Glutamatergic neuron (in vitro differentiated cells): ENCODE measurements at places on chromosomes 7 and 10.

GRCh38 chr10:37732685-37733084 lies 124.7 kb downstream of the ZNF248 start:
- DNase-seq, result no peak
- H3K4me1 ChIP-seq, result no peaks in the 10 kb centered on the region
- H3K27me3 ChIP-seq, result peaks cover 8% of the 10 kb centered on the region
- no peak overlapping the region for H3K27ac ChIP-seq
- H3K4me3 ChIP-seq, result no peak overlapping the region

- no peaks in the 10 kb centered on the region for H3K36me3 ChIP-seq
- H3K4me1 ChIP-seq, result no peaks in the 10 kb centered on the region
- no peak overlapping the region for H3K4me3 ChIP-seq
- no peak overlapping the region for H3K27ac ChIP-seq
- DNase-seq, result no peak
- H3K27me3 ChIP-seq, result no peaks in the 10 kb centered on the region
Measured at GRCh38 chr10:23643111-23643780, 204.4 kb downstream of the OTUD1 start.

- H3K4me1 ChIP-seq, result peaks cover 13% of the 10 kb centered on the region
- peaks cover 6% of the 10 kb centered on the region for H3K36me3 ChIP-seq
- peaks cover 13% of the 10 kb centered on the region for H3K27me3 ChIP-seq
- H3K27ac ChIP-seq, result no peak overlapping the region
Measured at GRCh38 chr10:122293156-122293960, 22.3 kb downstream of the BTBD16 start.

- no peaks in the 10 kb centered on the region for H3K36me3 ChIP-seq
- DNase-seq, result no peak
- no peak overlapping the region for H3K27ac ChIP-seq
- H3K4me3 ChIP-seq, result no peak overlapping the region
- no peaks in the 10 kb centered on the region for H3K4me1 ChIP-seq
- H3K27me3 ChIP-seq, result no peaks in the 10 kb centered on the region
Measured at GRCh38 chr7:72058579-72058978, 353.6 kb downstream of the CALN1 start.

GRCh38 chr10:104146882-104147281 lies 24.9 kb downstream of the SFR1 start:
- H3K4me1 ChIP-seq, result no peaks in the 10 kb centered on the region
- no peak overlapping the region for H3K27ac ChIP-seq
- H3K27me3 ChIP-seq, result peaks cover 1% of the 10 kb centered on the region
- DNase-seq, result no peak
- H3K36me3 ChIP-seq, result peaks cover 7% of the 10 kb centered on the region

GRCh38 chr7:98643236-98643985 lies 26.3 kb downstream of the NPTX2 start:
- peaks cover 8% of the 10 kb centered on the region for H3K4me1 ChIP-seq
- H3K4me3 ChIP-seq, result no peak overlapping the region
- peaks cover 6% of the 10 kb centered on the region for H3K36me3 ChIP-seq
- DNase-seq, result no peak
- peaks cover 5% of the 10 kb centered on the region for H3K27me3 ChIP-seq
- H3K27ac ChIP-seq, result no peak overlapping the region

DNA sequence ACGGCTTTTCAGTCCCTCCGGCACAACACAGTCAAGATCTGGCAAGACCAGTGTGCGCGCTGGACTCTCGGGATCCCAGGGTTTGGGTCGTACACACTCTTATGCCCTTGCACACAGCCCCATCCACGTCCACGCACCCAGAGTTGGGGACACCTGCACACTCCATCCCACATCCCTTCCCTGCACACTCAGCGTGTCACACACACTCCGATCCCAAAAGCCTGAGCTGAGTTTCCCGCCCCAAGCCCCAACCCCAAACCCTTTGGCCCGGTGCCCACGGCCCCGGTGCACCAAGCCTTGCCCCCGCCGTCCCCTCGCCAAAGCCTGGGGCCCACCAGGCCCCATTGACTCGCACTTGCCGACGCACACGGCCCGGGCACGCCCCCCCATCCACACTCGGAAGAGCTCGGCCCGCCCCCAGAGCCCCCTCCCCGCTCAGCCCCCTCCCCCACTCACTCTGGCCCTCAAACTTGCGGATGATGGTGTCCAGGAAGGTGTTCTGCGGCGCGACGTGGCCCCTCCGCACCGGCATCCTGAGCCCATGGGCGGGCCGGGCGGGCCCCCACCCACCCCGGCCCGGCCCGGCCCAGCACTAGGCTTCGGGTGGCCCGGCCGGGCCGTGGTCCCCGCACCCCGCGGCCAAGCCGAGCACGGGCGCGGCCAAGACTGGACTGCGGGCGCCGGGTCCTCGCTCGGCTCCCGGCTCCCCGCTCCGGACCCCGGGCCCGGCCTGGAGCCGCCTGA lies 567 bp downstream of the KCNH2 start:
- peak overlapping the region; percentile 94 for H3K4me3 ChIP-seq
- H3K27ac ChIP-seq, result peak overlapping the region; percentile 93
- H3K27me3 ChIP-seq, result peaks cover 23% of the 10 kb centered on the region
- no peak for DNase-seq

DNA sequence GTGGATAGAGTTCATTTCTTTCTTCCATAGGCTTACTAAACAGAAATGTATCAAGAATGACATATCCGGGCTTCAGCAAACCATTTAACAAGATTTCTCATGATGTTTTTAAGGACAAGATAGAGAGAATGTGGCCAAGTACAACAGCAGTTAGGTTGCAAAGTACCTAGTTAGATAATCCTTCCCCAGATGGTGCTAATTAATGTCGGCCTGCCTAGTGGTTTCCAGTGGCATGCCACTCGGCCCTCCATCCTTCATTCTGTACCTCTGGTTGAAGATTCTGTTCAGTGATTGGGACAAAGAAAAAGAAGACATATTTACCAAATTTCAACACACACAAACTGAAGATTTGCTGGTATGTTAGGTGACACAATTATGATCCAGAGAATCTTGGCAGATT lies 212.1 kb downstream of the MACC1 start:
- no peak overlapping the region for H3K27ac ChIP-seq
- H3K27me3 ChIP-seq, result peaks cover 2% of the 10 kb centered on the region
- no peak overlapping the region for H3K4me3 ChIP-seq
- no peak for DNase-seq
- H3K36me3 ChIP-seq, result no peaks in the 10 kb centered on the region

GRCh38 chr10:131346456-131346855 lies 34.9 kb upstream of the TCERG1L start:
- no peak for DNase-seq
- no peak overlapping the region for H3K27ac ChIP-seq
- no peak overlapping the region for H3K4me3 ChIP-seq
- peaks cover 10% of the 10 kb centered on the region for H3K27me3 ChIP-seq
- H3K4me1 ChIP-seq, result no peaks in the 10 kb centered on the region

DNA sequence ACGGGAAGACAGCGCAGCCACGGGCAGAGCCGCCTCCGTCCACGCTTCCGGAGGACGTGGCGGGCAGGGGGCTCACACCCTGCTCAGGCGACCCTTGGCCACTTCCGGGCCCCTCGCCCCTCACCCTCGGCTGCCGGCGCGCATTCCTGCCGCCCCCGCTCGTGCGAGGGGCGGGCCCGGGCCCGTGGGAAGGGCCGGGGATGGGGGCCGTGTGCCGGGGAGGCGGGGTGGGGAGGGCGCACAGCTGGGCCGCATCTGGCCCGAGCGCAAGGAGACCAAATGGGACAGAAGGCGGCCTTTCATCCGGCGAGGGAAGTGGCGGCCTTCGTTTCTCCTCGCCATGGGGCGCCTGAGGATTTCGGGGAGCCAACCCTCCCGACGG lies 846 bp upstream of the LFNG start:
- H3K36me3 ChIP-seq, result no peaks in the 10 kb centered on the region
- H3K4me3 ChIP-seq, result peak overlapping the region; percentile 74
- peak overlapping the region; percentile 92 for H3K27ac ChIP-seq
- peaks cover 15% of the 10 kb centered on the region for H3K27me3 ChIP-seq

DNA sequence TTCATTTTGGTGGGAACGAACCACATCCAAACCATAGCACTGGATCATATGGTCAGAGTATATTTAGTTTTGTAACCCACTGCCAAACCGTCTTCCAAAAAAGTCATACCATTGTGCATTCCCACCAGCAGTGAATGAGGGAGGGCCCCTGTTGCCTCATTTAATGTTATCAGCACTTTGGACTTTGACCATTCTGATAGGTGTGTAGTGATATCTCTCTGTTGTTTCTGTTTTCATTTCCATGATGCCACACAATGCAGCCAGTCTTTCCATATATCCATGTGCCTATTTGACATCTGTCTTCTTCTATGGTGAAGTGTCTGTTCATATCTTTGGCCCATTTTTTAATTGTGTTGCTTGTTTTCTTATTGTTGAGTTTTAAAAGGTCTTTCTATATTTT lies 105.0 kb upstream of the PPP2R2D start:
- no peaks in the 10 kb centered on the region for H3K27me3 ChIP-seq
- H3K36me3 ChIP-seq, result peaks cover 12% of the 10 kb centered on the region
- H3K4me1 ChIP-seq, result no peaks in the 10 kb centered on the region
- H3K4me3 ChIP-seq, result no peak overlapping the region
- H3K27ac ChIP-seq, result no peak overlapping the region
- no peak for DNase-seq

DNA sequence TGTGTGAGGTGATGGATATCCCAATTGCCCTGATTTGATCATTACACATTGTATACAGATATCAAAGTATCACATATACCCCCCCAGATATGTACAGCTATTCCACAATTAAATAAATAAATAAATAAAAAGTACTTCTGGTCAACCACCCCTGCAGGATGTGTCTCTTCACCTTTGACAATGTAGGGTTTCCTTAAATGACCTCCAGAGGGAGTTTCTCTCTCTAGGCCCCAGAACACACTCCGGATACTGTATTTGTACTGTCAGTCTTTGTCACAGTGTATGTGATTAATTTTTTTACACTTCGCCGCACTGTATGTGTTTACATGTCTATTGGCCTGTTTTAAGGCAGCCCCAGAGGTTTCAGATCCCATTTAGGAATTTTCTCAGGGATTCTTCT lies 123.6 kb downstream of the ADCYAP1R1 start:
- no peaks in the 10 kb centered on the region for H3K4me1 ChIP-seq
- H3K27ac ChIP-seq, result no peak overlapping the region
- no peak for DNase-seq
- H3K27me3 ChIP-seq, result peaks cover 2% of the 10 kb centered on the region
- H3K36me3 ChIP-seq, result no peaks in the 10 kb centered on the region

DNA sequence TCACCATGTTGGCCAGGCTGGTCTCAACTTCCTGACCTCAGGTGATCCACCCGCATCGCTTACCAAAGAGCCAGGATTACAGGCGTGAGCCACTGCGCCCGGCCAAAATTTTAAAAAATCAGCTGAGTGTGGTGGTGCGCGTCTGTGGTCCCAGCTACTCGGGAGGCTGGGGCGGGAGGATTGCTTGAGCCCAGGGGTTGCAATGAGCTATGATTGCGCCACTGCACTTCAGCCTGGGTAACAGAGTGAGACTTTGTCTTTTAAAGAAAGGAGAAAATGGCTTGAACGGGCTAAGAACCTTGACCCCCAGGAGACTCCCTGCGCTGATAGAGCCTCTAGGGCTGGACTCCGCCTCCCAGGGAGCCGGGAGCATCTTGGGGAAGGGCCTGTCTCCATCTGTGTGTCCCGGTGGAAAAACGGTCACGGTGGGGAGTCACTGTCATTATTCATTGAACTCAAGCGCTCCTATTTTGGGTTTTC lies 760 bp upstream of the KCTD7 start:
- H3K27me3 ChIP-seq, result peaks cover 8% of the 10 kb centered on the region
- no peak for DNase-seq
- peak overlapping the region; percentile 92 for H3K4me3 ChIP-seq
- H3K4me1 ChIP-seq, result peaks cover 16% of the 10 kb centered on the region

DNA sequence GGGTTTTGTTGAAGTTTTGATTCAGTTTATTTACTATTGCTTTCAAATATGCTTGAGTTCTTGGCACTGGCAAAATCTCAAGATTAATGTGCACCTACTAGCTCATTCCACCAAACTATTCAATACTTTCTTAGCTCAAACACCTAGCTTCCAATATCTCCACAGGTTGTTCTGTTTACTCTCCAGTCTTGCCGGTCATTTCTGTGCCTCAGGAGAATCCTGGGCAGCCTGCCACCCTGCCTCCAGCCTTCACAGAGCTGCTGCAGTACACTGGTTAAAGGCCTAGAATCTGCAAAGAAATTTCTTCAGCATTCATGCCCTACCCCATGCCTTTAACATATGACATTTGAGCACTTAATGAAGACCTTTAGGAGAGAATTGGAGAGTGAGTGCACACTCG lies 4.0 kb upstream of the TMEM106B start:
- H3K4me1 ChIP-seq, result peaks cover 1% of the 10 kb centered on the region
- no peak overlapping the region for H3K27ac ChIP-seq
- H3K27me3 ChIP-seq, result peaks cover 2% of the 10 kb centered on the region

GRCh38 chr10:21432266-21432665 lies 93.2 kb downstream of the SKIDA1 start:
- peaks cover 2% of the 10 kb centered on the region for H3K36me3 ChIP-seq
- no peak for DNase-seq
- H3K4me3 ChIP-seq, result no peak overlapping the region
- no peak overlapping the region for H3K27ac ChIP-seq

DNA sequence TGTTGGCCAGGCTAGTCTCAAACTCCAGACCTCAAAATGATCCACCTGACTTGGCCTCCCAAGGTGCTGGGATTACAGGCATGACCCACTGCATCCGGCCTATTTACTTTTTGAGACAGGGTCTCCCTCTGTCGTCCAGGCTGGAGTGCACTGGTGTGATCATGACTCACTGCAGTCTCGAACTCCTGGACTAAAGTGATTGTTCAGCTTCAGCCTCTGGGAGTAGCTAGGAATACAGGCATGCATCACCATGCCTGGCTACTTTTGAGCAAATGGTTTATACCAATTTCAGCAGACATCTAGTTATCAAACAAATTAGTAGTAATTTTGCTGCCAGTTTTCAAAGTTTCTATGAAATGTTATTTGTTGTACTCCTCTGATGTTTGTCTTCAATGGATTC lies 2.2 kb upstream of the WAC start:
- H3K4me3 ChIP-seq, result peak overlapping the region; percentile 58
- H3K4me1 ChIP-seq, result peaks cover 10% of the 10 kb centered on the region
- DNase-seq, result no peak
- H3K27ac ChIP-seq, result no peak overlapping the region
- H3K27me3 ChIP-seq, result peaks cover 13% of the 10 kb centered on the region

DNA sequence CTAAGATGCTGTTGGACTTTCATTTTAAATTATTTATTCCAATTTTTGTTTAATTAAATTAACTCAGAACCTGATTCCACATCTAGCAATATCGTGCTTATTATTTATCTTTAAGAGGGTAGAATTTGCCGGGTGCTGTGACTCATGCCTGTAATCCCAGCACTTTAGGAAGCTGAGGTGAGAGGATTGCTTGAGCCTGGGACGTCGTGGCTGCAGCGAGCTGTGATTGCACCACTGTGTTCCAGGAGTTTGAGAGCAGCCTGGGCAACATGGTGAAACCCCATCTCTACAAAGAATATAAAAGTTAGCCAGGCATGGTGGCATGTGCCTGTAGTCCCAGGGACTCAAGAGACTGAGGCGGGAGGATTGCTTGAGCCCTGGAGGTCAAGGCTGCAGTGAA lies 47.8 kb downstream of the ZFAND4 start:
- no peaks in the 10 kb centered on the region for H3K4me1 ChIP-seq
- H3K27ac ChIP-seq, result no peak overlapping the region
- no peak overlapping the region for H3K4me3 ChIP-seq

- H3K27me3 ChIP-seq, result peaks cover 3% of the 10 kb centered on the region
- H3K4me3 ChIP-seq, result peak overlapping the region; percentile 55
- H3K4me1 ChIP-seq, result peaks cover 55% of the 10 kb centered on the region
- H3K36me3 ChIP-seq, result no peaks in the 10 kb centered on the region
- DNase-seq, result peak; percentile 53
Measured at GRCh38 chr10:116888380-116889055, 39.2 kb downstream of the ENO4 start.
